ENCODE measurements at places on chromosomes 3 and 15.

DNA sequence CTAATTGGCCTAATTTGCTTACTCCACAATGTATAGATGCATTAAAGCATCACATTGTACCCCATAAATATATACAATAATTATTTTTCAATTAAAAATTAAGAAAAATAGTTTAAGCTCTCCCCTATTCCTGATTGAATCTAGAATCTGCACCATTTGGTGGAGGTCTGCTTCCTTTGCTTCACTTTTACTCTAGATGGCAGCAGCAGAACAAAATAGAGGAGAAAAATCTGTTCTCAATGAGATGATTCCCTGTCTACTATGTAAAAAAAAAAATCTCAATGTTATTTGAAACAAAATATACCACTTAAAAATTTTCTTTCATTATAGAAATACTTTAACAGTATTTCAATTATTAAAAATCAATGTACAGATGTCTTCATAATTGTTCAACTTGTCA is 109.6 kb upstream of the FXR1 start:
- DNase-seq = peak; percentile 8

DNA sequence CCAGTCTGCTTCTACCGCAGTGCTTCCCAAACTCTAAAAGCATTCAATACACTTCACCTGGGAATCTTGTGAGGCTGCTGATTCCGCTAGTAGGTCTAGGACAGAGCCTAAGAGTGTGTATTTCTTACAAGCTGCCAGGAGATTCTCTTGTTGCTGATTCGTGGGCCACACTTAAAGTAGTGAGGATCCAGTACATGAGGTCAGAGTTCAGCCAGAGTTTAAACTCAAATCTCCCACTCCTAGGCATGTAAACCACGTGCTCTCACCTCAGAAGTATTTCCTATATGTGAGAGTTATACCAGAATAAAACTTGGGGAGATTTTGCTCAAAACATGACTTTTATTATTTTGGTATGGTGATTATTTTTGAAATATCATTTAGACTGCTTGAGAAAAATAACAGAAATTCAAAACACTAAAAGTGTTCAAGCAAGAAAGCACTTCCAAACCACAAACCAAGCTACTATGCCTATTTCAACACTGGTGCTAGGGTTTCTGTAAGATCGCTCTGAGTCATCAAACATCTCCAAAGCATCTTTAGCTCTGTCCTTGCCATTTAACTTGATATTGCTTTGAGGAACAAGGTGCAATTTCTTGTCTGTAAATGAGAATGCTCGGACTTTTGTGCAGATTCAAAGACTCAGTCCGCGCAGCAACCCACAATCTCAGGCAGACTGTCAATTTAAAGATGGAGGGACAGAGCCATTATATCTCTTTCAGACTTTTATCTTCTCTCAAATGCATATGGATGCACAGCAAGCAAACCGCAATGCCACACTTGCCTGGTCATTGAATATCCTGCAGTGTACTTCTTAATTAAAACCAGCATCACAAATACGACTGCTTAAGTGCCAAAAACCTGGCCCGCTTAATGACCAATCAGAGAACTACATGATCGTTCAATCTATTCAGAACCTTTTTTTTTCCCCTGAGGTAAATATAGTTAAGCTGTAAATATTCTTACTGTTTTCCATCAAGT is 59.8 kb downstream of the AGTR1 start:
- DNase-seq = no peak

- no peak for DNase-seq
Measured at GRCh38 chr3:179970746-179971145, 66.0 kb downstream of the PEX5L start.

GRCh38 chr3:13931172-13931571 is 51.3 kb upstream of the WNT7A start:
- no peak for DNase-seq

DNA sequence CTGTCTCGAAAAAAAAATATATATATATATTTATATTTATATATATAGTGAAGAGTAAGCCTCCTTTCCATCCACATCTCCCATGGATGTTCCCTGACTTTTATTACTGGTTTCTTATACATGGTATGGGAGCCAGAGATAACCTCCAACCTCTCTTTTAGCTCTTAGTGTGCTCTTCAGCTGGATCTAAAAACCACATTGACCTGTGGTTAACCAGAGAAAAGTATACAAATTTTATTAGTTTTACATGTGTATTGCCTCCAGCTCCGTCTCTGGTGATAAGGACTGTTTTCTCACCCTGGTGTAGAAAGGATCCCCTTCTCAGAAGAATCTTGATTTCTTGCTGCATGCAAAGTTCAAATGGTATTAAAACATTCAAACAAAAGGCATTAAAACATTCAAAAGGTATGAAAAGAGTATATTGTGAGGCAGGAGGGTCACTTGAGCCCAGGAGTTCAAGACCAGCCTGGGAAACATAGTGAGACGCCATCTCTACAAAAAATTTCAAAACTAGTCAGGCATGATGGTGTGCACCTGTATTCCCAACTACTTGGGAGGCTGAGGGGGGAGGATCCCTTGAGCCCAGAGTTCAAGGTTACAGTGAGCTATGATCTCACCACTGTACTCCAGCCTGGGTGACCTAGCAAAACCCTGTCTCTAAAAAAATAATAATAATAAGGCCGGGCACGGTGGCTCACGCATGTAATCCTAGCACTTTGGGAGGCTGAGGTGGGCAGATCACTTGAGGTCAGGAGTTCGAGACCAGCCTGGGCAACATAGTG is 13.5 kb upstream of the TTBK2 start:
- DNase-seq = no peak

GRCh38 chr15:95085056-95085455 is 853.7 kb downstream of the MCTP2 start:
- DNase-seq = peak; percentile 42

- DNase-seq = no peak
Measured at GRCh38 chr15:49122541-49123062, 32.8 kb downstream of the COPS2 start.

GRCh38 chr3:146970236-146970635 is 365.1 kb upstream of the PLSCR5 start:
- DNase-seq = no peak

DNA sequence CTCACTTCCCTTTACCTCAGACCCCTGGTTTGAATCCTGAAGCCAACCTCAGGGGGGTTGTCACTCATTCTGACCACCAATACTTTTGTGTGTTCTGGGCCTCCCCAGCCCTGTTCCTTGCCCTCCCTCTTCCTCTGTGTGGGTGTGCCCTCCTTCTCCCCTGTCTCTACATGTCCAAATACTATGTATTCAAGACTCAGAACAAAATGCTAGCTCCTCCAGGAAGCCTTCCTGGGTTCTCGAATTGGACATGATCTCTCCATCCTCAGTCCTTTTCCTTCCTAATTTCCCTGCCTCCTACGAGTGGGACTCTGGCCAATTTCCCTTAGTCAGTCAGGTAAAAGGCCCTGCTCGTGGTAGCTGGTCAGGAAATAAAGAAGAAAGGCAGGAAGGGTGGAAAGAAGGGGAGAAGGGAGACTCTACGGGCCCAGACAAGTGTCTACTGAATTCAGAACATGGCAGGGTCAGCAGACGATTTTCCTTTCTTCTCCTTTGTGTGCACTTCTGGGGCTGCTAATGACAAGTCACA is 79.7 kb downstream of the BDH1 start:
- no peak for DNase-seq

DNA sequence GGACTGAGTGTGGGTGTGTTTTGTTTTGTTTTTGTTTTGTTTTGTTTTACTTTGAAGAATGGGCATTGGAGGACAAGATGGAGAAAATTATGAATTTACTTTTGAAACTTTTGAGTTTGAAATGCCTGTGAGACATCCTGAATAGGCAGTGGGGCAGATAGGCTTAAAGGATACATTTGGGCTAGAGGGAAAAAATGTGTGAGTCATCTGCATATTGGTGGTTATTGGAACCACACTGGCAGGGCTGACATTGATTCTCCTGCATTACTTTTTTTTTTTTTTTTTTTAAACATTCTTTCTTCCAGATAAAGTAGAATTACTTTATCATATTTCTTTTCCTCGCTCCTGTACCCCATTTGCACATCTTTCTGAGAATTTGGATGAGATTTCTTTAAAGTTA is 56.1 kb downstream of the CALML4 start:
- DNase-seq = no peak

DNA sequence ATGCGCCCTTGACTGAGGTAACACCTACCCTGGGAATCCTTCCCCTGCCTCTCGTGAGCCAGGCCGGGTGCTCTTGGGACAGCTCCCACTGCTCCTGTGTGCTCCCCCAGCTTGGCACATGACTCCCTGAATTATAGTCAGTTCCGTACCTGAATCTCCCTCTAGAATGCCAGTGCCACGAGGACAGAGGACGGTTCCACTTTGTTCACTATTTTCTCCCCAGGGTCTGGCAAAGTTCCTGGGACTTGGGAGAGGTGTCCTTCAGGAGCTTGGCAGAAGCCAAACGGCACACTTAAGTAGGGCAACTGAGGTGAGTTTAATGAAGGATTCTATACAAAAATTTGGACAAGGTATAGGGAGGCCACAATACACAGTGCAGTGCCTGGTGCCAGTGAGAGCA is 9.8 kb downstream of the CCR5AS start:
- DNase-seq = no peak

GRCh38 chr15:65071381-65071811 is 3.6 kb upstream of the RASL12 start:
- no peak for DNase-seq

GRCh38 chr3:133472889-133473288 is 73.0 kb downstream of the BFSP2 start:
- DNase-seq = peak; percentile 40

DNA sequence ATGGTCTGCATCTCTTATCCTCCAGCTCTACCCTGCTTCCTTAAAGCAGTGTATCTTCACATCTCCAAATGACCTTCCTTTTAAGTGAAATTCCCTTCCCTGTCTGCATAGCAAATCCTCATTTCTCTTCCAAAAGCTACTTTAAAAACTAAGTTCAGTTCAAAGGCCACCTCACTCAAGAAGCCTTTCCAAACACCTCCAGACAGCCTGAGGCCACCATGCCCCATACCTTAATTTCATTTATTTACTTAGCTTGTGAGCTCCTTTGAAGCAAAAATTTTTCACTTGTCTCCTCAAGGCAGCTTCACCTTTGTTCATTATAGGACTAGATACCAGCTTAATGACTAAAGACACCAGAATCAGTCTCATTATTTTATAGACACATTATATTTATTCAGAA is 39.4 kb downstream of the PIGB start:
- no peak for DNase-seq

DNA sequence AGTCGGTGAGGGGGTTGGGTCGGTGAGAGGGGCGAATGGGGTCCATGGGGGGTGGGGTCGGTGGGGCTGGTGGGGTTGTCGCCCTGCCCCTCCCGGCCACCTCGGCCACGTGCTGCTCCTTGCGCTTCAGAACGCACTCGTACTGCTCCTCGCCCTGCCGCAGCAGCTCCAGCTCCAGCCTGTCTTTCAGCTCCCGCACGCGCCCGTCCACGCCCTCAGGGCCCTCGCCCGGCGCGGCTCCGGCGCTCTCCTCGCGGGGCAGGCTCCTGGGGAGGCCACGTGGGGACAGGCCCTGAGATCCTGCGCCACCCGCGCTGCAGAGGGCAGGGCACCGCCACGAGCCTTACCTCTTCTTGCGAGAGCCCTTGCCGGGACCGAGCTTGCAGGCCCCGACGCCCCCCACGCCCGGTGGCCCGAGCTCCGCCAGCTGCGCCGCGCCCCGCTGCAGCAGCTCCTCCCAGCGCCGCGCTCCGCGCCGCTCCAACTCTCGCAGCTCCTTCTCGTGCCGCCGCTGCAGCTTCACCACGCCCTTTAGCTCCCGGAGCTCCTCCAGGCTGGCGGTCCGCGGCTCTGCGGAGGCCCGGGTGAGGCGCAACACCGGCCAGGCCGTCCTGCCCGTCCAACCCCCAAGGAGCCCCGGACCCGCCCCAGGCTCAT is 8.2 kb upstream of the ANKRD63 start:
- peak; percentile 64 for DNase-seq

GRCh38 chr3:146110161-146110560 is 50.8 kb downstream of the PLOD2 start:
- DNase-seq = no peak

GRCh38 chr15:34621675-34622074 is 38.2 kb upstream of the GOLGA8B start:
- peak; percentile 20 for DNase-seq

- peak; percentile 82 for DNase-seq
Measured at GRCh38 chr3:120214176-120214575, 70.8 kb downstream of the GPR156 start.

DNA sequence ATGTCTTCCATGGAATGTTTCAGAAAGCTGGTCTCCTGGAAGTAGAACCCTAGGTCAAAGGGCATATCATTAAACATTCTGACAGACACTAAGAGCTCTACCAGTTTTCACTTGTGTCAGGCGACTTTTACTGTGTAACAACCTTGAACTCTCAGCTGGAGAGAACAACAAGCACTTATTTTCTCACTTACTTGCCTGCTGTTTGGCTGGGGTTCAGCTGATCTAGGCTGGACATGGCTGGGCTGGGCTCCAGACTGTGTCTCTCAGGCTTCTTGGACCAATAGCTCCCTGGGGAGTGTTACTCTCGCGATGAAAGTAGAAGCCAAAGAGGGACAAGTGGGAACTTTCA is 527.3 kb downstream of the SHQ1 start:
- no peak for DNase-seq

GRCh38 chr3:143529018-143529478 is 319.2 kb downstream of the SLC9A9 start:
- DNase-seq = no peak

DNA sequence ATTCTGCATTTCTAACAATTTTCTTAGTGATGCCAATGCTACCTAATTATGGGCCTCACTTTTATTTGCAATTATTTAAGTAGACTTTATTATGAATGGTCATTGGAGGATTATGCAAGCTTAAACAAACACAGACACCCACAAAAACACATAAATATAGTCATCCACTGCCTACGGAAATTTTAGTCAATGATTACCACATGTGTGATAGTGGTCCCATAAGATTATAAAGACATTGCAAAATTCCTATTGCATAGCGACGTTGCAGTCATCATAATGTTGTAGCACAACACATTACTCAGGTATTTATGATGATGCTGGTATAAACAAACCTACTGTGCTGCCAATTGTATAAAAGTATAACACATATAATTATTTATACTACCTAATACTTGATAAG is 247.8 kb upstream of the ALCAM start:
- DNase-seq = no peak

DNA sequence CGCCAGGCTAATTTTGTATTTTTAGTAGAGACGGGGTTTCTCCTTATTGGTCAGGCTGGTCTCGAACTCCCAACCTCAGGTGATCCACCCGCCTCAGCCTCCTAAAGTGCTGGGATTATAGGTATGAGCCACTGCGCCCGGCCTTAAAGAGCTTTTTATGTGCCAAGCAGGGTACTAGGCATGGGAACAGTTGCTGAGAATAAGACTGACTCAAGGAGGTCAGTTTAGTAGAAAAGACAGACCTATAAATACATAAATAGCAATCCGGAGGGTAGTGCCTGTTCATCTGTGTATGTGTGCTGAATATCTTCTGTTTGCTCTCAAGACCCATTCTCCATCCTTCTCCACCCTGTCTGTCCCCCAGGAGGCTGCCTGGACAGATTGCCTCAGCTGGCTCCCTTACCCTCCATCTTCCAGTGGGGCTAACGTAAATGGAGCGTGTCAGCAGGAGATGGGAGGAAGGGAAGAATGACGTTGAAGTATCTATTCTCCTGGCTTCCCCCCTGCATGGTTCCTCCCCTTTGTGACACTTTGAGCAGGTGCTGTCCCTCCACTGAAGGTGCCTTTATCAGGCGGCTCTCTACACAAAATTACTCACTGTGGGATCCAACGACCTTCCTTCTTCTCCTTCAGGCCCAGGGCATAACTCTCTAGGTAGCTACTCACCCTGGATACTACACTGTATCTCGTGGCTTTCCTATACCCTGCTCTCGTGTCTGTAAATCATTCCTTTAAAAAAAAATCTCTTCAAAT is 31.1 kb downstream of the FBXO40 start:
- no peak for DNase-seq

All from NCI-H524 (cell line).